Stimulated activated naive CD4-positive, alpha-beta T cell (primary cell): ENCODE measurements at places on chromosomes 4 and X.

DNA sequence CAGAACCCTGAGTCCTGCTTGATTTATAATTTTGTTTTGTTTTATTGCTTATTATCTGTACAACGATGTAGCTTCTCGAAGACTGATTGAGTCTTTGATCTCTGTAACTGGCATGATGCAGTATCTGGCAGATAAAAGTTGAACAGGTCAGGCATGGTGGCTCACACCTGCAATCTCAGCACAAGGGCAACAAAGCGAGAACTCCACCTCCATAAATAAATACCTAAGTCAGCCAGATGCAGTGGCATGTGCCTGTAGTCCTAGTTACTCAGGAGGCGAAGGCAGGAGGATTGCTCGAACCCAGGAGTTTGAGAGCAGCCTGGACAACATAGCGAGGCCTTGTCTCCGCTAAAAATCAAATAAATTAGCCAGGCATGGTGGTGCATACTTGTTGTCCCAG lies 15.7 kb upstream of the WDR19 start:
- no peak for DNase-seq

- no peak for DNase-seq
These were observed 41.6 kb downstream of the TIGD2 start for GRCh38 chr4:89152972-89153371.

DNA sequence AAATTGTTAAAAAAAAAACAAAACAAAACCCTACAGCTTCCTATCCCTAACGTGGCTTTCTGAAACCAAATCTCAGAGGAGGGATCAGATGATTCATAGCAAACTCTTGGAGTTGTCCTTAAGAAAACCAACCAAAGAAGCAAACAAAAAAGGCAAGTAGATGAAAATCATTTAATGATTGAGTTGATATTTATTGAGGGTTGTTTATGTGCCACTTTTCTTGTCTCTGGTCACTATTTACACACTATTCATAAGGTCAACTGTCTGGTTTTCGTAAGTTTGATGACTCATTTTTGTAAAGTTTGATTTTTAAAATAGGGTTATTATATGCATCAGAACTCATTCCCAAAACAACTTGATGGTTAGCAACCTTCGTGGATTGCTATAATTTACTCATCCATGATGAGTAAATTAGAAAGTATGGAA lies 133.4 kb downstream of the UNC5C start:
- DNase-seq = no peak

DNA sequence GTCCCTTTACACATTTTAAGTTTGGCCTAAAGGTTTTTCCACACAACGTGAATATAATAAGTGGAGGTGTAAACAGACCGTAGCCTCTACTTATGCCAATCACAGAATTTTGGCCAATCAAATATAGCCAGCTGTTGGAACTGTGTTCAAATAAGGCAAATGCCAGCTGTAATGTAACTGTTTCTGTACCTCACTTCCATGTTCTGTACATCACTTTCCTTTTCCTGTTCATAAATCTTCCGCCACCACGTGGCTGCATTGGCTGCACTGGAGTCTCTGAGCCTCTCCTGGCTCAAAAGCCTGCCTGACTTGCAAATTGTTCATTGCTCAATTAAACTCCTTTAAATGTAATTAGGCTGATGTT lies 105.1 kb upstream of the SMIM31 start:
- DNase-seq = no peak

DNA sequence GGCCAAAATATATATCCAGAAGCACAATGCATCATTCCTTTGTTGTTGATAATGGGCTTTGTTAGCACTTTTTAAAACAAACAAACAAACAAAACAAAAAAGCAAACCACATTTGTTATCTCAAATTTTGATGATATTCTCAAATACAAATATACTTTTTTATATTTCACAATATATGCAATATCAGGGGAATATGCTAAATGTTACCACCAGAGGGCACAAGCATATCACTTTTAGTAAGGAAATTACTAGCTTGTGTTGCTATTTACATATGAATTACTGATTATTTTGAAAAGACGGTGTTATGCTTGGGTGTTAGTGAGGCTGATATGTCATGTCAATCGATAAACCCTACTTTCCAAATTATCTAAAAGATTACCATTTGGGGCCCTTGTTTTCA lies 29.1 kb downstream of the RIPPLY1 start:
- DNase-seq = peak; percentile 27

DNA sequence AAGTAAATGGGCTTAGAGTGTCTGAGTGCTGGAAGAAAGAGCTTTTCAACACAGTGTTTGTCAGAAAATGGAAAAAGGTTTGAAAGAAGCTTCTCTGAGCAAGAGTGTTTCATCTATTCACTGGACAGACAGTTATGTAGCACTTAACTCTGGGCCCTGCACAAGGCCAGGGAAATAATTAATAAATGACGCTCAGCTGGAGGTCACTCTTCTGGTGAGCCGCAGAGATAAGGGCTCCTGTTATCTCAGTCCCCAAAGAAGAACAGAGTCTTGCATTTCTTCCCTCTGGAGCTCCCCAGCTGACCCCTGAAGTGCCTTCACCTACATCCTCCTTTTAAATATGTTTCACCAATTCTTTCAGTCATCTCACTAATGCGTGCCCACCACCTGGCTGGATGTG lies 90.4 kb downstream of the SLC16A2 start:
- no peak for DNase-seq

DNA sequence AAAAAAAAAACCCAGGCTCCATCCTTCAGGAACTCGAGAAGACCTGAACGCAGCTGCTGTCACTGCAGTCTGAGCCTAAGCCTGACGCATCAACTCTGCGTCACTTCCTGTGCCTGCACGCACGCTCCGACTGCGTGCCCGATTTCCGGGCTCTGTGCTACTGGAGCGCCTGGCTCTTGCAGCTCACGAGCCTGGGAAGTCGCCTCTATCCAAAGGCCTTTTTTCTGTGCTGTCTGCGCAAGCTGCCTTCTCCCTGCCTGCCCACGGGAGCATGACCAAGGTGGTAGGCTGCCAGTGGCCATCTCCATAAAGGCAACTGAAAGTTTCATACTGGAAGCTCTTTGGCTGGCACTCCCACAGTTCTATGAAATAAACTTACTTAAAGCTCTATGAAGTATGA lies 9.9 kb upstream of the GASK1B start:
- no peak for DNase-seq

DNA sequence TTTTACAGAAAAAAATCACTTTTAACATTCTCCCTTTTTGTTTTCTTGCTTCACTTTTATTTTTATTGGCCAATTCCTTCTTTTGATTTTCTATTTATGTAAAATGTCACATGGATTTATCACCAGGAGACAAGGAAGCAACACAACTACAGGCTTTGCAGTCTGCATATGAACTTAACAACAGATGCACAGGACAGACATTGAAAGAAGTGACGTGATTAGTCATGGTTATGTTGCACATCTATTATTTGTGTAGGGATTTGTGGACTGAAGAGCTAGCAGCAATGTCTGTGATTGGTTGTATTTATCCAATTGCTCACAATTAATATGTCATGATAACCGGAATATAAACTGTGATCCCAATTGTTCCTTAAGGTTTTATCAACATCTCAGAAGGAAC lies 147.8 kb upstream of the KLF3 start:
- DNase-seq = no peak
